NAMALWA (cell line): ENCODE measurements at places on chromosomes 16 and 17.

- no peak for DNase-seq
These were observed 24.4 kb downstream of the CNTROB start for GRCh38 chr17:7956228-7956965.

GRCh38 chr16:68126395-68126794 is 41.2 kb downstream of the NFATC3 start:
- no peak for DNase-seq

- DNase-seq = no peak
These were observed 169.4 kb downstream of the IRX5 start for GRCh38 chr16:55100100-55100499.

DNA sequence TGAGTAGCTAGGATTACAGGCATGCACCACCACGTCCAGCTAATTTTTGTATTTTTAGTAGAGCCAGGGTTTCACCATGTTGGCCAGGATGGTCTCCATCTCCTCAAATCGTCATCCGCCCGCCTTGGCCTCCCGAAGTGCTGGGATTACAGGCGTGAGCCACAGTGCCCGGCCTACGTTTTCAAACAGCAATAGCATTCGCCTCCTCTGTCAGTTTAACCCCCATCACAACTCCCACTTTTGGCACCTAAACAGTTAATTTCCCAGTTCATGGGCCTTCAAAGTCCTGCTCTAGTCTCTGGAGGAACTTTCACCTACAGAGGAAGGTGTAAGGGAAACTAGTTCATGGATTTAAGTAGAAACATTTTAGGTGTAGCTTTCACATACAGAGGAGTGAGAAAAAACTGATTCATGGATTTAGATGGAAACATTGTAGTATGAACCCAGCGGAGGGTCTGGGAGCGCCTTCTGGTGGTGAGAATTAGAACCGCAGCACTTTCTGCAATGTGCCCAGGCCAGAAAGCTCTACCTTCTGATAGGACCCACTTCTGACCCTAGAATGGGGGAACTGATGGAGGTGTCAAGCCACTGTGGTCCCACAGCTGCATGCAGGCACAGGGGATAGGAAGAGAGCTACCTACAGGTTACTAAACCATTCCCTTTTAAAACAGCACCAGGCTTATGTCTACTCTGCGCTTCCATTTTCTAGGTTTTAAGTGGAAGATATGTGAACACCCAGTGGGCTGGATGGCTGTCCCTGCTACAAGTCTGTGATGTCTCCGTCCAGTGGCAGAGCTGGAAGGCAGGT is 12.0 kb upstream of the MEOX1 start:
- peak; percentile 79 for DNase-seq

GRCh38 chr16:9138731-9139501 is 47.5 kb downstream of the HAPSTR1 start:
- DNase-seq = peak; percentile 86

GRCh38 chr16:68695575-68695974 is 41.5 kb upstream of the CDH1 start:
- DNase-seq = no peak

- no peak for DNase-seq
These were observed 35.2 kb downstream of the USP7 start for GRCh38 chr16:8928467-8928957.

DNA sequence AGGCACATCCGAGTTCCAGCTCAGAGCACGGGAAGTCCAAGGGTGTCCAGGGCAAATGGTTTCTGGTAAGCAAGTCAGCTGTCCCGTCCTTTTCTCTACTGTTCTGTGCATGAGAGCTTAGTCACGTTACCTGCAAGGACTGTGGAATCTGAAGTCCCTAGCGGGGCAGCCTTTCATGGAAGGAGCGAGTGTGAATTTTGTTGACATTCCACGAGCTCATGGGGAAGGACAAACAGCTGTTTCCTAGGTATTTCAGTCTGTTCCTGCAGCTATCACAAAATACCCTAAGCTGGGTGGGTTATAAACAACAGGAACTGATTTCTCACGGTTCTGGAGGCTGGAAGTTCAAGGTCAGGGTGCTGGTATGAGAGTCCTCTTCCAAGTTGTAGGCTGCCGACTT is 109.2 kb downstream of the SDR42E1 start:
- DNase-seq = no peak

GRCh38 chr17:17391668-17392370 is 85.0 kb upstream of the MED9 start:
- DNase-seq = peak; percentile 47

GRCh38 chr16:81928271-81928918 is 82.9 kb downstream of the SDR42E1 start:
- no peak for DNase-seq

DNA sequence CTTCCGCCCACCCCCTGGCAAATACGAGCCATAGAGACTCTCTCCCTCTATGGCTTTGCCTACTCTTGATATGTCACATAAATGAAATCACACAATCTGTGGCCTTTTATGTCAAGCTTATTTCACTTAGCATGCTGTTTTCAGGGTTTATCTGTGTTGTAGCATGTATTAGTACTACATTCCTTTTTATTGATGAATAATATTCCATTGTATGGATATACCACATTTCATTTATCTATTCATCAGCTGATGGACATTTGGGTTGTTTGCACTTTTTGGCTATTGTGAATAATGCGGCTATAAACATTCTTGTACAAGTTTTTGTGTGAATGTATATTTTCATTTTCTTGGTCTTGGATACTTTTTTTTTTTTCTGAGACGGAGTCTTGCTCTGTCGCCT is 37.0 kb upstream of the DHX8 start:
- DNase-seq = no peak

- DNase-seq = no peak
These were observed 370.3 kb downstream of the WWOX start for GRCh38 chr16:78469787-78470186.

DNA sequence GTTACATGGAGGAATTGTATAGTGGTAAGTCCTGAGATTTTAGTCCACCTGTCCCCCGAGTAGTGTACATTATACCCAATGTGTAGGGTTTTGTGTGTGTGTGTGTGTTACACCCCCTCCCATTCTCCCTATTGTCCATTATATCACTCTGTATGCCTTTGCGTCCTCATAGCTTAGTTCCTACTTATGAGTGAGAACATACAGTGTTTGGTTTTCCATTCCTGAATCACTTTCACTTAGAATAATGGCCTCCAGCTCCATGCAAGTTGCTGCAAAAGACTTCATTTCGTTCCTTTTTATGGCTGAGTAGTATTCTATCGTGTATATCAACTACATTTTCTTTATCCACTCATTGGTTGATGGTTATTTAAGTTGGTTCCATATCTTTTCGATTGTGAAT is 635 bp upstream of the FA2H start:
- no peak for DNase-seq

GRCh38 chr17:72146371-72146770 is 25.6 kb downstream of the SOX9 start:
- DNase-seq = no peak

- DNase-seq = no peak
These were observed 36.7 kb downstream of the TK2 start for GRCh38 chr16:66513111-66513723.

GRCh38 chr17:17922070-17922614 is 50.1 kb downstream of the TOM1L2 start:
- no peak for DNase-seq

GRCh38 chr16:30353438-30354129 is 1.5 kb downstream of the CD2BP2 start:
- DNase-seq = no peak

GRCh38 chr17:10812674-10813073 is 8.8 kb upstream of the TMEM238L start:
- DNase-seq = no peak
